Ascending aorta (tissue), 2 donors: ENCODE measurements at places on chromosomes 2 and 18. TPM values are rescaled to one million over a fixed set of nuclear protein-coding genes. Genes with fewer than 3 reads are reported as not detected.

The GCG gene
- total RNA-seq, result not detected

- DNase-seq, result no peak
- H3K4me1 ChIP-seq, result no peaks in the 10 kb centered on the region
- H3K27me3 ChIP-seq, result no peaks in the 10 kb centered on the region
- H3K27ac ChIP-seq, result no peak overlapping the region
Measured at GRCh38 chr18:44851856-44852621, 171.4 kb downstream of the SETBP1 start.

DNA sequence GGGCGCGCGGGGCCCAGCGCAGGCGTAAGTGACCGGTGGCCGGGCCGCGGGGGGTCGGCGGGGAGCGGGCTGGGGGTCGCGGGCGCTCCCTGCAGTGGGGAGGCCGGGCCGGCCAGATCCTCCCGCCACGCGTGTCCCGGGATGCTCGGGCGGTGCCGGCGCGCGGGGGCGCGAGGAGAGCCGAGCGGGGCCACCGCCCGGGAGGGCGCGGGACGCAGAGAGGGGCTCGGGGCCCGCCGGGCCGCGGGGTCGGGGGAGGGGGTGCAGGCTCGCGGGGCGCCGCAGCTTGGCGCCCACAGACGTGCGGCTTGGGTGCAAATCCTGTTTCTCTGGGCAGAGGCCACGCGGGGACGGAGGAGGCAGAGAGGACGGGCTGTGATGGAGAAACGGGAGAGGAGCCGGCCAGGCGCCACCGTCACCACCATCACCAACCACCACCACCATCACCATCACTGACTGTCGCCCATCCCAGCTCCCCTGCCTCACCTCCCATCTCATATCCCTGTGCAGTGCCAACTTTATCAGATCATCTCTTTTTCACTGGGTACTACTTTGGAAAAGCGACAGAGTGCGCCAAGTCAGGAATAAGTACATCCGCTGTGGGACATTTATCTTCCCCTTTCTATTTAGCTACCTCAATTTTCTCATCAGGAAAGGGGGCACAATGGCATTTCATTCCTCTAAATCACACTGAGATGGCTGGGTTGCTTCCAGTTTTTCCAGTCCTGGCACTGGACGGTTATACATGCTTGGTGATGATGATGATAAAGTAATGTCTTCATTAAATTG is 97.2 kb upstream of the GPR45 start:
- DNase-seq, result no peak
- H3K4me1 ChIP-seq, result no peaks in the 10 kb centered on the region
- peak overlapping the region; percentile 36 for H3K4me3 ChIP-seq
- no peaks in the 10 kb centered on the region for H3K36me3 ChIP-seq

DNA sequence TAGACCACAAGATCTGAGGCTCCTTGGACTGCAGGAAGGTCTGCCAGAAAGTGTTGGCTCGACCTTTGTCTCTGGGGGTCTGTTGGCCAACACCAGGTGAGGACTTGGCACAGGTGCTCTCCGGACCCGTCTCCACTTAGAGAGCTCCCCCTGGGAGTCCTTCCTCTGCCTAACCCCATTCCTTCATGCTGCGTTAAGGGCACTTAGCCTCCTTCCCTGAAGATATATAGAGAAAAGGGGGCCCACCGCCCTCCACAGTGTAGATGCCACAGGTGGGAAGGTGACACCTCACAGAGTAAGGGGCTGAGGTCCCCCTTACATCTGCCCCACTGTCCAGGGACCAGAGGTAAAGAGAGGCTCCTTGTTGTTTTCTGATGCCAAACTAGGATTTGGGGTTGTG is 8.2 kb downstream of the IGFBP5 start:
- H3K36me3 ChIP-seq, result peaks cover 15% of the 10 kb centered on the region
- H3K27ac ChIP-seq, result peak overlapping the region; percentile 93
- DNase-seq, result no peak
- peaks cover 80% of the 10 kb centered on the region for H3K4me1 ChIP-seq
- no peaks in the 10 kb centered on the region for H3K27me3 ChIP-seq

DNA sequence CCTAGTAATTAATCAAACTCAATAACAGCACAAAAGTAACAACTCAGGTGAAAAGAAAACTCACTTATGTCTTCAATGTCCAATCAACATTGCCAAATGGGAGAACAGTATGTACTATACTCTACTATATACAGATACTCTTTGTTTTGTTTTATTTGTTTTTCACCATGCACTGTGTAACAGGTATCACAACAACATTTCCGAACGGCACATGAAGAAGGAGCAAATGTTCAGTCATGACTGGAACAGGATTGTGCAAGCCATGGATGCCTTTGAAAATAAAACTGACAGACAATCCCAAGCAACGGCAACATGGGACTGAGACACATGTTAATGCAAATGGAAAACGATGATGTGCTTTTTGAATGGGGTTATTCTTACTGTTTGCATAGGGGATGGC is 334.9 kb upstream of the THUMPD2 start:
- H3K4me1 ChIP-seq, result no peaks in the 10 kb centered on the region
- no peak overlapping the region for H3K27ac ChIP-seq
- H3K36me3 ChIP-seq, result no peaks in the 10 kb centered on the region
- H3K27me3 ChIP-seq, result no peaks in the 10 kb centered on the region
- DNase-seq, result no peak

GRCh38 chr2:104428155-104428554 is 425.8 kb upstream of the POU3F3 start:
- no peak overlapping the region for H3K27ac ChIP-seq
- no peaks in the 10 kb centered on the region for H3K36me3 ChIP-seq
- H3K4me3 ChIP-seq, result no peak overlapping the region
- DNase-seq, result no peak
- H3K4me1 ChIP-seq, result no peaks in the 10 kb centered on the region

GRCh38 chr18:66731890-66732289 is 128.0 kb upstream of the CDH19 start:
- H3K27me3 ChIP-seq, result no peaks in the 10 kb centered on the region
- H3K36me3 ChIP-seq, result no peaks in the 10 kb centered on the region
- no peak overlapping the region for H3K27ac ChIP-seq
- DNase-seq, result no peak
